ENCODE measurements at places on chromosomes 16 and 17.

GRCh38 chr16:57612494-57612893, 15.9 kb upstream of the ADGRG1 start:
- DNase-seq, result no peak

DNA sequence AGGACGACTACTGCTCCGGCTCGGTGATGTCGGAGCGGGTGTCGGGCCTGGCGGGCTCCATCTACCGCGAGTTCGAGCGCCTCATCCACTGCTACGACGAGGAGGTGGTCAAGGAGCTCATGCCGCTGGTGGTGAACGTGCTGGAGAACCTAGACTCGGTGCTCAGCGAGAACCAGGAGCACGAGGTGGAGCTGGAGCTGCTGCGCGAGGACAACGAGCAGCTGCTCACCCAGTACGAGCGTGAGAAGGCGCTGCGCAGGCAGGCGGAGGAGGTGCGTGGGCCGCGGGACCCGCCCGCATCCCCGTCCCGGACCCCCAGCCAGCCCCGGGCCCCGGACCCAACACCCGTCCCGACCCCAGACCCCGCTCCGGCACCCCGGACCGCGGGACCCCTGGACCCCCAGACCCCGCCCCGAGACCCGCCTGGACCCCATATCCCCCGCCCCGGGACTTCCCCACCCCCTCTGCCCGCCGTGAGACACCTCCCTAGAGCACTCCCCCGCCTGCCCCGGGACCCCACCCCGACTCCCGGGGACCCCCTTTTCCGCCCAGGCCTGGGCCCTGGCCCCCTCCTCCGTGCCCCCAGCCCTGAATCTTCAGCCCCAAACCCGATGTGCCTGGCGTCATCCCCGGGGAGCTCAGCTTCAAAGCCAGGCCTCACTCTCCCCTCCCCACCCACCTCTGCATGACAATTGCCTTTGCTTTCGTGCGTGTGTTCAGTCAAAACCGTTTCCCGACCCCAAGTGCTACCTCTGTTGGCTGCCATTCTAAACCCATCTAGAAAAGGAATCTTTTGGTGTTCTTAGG, 594 bp downstream of the MAPK8IP3 start:
- DNase-seq, result no peak

DNA sequence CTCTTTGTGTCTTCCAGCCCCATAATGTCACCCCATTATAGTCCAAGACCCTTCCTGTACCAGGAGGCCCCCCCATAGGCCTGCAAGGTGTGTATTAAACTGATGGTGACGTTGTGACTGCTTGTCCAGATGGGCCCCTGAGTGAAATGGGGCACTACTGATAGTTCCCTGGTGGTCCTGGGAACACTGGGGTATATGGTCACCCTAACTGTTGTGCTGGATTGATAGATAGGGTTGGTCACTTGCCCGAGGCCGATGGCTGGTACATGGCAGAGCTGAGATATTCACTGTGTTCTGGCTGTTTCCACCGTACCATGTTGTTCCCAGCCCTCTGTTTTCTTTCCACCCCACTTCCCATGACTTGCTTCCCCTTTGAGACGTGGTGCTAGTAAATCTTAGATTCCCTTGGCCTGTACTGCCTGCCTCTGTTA, 4.3 kb downstream of the CNP start:
- DNase-seq, result no peak

DNA sequence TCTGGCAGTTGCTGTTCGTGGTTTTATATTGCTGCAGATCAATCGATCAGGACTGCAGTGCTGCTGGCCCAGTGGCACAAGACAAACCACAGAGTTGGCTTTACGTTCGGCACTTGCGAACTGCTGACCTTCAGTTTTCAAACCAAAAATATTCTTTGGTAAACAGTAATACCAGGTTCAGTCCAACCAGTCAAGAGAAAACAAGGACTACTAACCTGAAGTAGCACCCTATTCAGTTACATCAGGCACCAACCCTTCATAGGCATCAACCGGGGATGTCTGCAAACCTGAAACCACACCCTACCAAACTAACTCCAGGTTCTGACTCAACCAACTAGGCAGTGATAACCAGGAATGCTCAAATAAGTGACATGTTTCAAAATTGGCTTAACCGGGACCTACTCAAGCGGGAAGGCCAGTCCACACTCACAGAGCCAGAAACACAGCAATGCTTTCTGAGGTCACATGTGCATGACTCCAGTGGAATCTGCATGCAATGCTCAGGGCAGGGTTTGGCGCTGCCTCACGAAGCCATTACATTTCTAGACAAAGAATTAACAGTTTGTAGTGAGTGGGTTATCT, 91.1 kb downstream of the SMG6 start:
- no peak for DNase-seq

- DNase-seq, result no peak
Observed at GRCh38 chr17:55582897-55583296, 71.6 kb upstream of the SMIM36 start.

DNA sequence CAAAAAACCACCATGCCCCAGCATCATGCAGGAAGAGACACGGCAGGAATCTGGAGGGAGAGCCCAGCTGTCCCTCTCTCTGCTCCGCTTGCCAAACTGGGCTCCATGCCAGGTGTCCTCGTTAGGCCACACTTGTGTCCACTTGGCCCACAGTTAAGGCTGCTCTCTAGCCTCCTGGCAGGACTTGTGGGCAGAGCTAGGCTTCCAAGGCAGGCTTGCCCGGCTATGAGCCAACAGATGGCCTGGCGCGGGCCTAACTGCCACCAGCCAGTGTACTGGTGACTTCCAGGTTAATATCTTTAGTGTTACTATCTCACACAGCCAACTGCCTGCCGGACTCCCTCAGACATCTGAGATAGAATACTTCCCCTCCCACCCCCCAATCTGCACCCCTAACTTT, 10.6 kb downstream of the ATP6V0D1 start:
- DNase-seq, result peak; percentile 95

DNA sequence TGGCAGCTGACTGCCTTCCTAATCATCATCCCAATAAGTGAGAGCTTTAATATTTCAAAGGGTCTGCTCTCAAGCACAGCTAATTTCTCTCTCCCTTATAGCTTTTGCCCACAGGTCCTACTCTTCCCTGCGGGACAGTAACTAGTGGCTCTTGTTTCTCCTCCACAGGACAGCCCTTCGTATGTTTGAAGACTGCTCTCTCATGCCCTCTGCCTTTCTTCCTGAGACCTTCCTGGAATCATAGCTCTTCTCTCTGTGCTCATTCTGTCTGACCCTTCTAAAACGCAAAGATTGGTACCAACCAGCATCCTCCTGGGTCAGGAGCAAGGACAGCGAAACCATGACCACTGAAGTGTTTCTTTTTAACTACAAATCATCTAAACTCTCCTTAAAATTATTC, 168.9 kb downstream of the GRIN2A start:
- DNase-seq, result no peak

- peak; percentile 98 for DNase-seq
Observed at GRCh38 chr16:89052890-89053724, 40.5 kb upstream of the ACSF3 start.

DNA sequence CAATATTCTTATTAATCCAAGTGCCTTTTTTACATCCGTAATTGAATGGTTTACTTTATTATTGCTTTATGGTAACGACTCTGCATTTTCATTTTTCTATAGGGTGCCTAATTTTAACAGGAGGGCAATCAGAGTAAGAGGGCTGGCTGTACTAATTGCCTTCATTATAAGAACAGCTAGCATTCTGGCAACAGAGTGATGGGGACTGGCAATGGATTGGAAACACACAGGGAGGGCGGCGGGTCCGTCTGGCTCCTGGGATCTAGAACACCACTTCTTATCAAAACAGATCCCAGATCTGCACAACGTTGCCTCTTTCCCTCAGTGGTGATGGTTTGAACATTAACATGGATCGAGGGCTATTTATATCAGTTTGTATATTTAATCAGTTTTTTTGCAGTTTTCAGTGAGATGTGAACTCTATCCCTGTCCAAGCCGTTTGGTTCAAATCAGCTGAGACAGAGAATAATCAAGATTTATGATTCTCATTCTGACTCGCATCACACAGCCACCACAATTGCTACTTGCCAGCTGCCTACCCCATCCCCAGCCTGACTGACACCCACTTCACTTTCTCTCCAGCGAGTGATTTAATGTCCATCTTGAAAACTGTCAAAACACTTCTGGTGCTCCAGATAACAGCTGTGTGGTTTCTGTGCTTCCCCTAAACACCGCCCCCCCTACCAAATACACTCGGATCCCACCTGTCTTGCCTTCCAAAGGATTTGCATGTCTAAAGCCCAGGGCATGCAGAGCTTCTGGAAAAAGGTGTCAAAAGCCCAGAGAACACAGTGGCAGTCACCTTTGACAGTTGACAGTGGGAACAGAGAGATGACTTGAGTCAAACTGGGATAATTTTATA, 327.9 kb downstream of the HS3ST4 start:
- DNase-seq, result peak; percentile 5

DNA sequence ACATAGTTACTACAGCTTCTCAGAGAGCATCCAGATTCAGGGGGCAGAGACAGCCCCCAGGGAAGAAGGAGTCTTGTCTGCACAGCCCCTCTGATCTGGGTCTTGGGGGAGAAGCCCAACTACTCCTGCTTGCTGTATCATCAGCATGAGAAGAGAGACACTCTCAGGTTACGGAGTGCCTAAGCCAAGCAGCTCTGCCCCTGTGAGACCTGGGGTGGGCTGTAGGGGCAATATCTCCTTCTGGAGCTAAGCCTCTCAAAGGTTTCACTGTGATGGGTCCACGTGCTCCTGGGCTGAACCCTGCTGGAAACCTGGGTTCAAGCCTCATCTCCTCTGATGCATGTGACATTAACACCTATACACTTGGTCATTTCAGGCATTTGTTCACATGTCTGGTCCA, 123.2 kb downstream of the CPPED1 start:
- no peak for DNase-seq

DNA sequence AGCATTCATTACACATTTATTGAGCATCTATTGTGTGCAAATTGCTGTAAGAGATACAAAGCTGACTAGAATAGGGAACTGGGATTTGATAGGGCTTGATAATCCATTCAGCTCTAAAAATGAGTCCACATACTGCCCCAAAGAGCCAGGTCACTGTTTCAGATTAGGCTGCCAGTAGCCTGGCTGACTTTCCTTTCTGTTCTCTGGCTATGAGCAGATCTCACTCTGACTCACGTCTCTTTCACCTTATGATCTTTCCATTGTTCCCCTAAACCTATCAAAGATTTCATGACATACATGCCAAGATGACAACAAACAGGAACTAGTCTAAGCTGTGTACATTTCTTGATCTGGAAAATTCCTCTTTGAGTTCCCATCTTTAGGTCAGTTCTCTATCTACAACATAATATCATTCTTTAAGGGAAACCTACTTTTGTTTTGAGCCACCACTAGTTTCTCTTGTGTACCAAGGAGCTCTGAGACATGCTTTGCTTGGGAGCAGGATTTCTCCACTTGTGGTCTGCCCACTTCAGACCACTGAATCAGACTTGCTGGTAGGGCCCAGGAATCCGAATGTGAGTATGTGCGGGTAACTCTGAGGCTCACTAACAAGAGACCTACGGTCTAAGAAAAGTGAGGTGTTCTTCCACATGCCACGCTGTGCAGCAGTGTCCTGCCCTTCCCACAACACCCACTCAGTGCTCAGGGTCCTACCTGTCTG, 40.9 kb upstream of the ICAM2 start:
- DNase-seq, result no peak

- peak; percentile 78 for DNase-seq
Observed at GRCh38 chr17:7557775-7558543, 591 bp upstream of the TNFSF13 start.

- peak; percentile 15 for DNase-seq
Observed at GRCh38 chr16:11915114-11915643, 577 bp downstream of the GSPT1 start.

- peak; percentile 21 for DNase-seq
Observed at GRCh38 chr16:78106686-78107085, 7.2 kb downstream of the WWOX start.

DNA sequence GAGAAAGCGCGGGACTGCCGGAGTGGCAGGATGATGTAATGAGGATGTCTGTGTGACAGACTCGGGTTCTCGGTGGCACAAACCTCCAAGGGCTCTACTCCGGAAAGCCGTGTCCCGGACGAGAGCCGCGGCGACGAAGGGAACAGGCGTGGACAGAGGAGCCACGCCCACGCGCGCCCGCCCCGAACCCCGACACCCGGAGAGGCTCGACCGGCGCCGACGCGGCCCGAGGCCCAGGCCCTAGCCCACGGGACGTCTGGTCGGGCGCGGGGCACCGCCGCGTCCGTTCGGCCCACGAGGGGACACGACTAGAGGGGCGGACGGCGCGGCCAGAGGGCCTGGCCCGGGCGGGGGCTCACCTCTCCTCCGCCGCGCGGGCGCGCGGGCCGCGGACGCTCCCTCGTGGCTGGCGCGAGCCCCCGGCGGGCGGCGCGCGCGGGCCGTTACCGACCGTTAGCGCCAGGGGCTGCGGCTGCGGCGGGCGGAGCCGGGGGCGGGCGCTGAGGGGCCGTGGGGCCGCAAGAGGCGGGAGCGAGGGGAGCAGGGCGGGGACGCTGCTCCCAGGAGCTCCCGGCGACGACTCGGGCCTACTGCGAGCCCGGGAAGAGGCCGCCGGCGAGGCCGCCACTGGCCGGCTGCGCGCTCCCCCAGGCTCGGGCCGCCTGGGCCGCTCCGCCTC, 2.1 kb upstream of the IRX5 start:
- no peak for DNase-seq

DNA sequence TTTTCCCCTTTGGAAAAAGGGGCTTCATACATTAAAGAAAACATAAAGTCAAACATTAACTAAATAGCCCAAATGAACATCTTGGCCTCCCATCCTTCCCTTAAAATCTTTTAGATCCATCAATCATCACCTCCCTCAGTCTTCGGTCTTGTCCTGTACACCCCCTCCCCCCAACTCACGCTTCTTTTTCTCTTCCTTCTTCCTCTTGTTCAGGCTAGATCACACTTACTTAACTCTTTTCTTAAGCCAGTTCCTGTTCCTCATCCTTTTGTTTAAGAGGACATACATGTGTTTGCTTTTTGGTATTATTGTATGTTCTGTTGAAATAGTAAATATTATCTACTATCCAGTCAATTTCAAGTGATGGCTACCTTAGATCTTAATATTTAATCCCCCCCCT, 5.5 kb downstream of the MFSD6L start:
- DNase-seq, result no peak

- DNase-seq, result no peak
Observed at GRCh38 chr16:20122011-20122410, 48.3 kb upstream of the GPR139 start.

- DNase-seq, result no peak
Observed at GRCh38 chr16:1327619-1327947, 5.9 kb upstream of the BAIAP3 start.

DNA sequence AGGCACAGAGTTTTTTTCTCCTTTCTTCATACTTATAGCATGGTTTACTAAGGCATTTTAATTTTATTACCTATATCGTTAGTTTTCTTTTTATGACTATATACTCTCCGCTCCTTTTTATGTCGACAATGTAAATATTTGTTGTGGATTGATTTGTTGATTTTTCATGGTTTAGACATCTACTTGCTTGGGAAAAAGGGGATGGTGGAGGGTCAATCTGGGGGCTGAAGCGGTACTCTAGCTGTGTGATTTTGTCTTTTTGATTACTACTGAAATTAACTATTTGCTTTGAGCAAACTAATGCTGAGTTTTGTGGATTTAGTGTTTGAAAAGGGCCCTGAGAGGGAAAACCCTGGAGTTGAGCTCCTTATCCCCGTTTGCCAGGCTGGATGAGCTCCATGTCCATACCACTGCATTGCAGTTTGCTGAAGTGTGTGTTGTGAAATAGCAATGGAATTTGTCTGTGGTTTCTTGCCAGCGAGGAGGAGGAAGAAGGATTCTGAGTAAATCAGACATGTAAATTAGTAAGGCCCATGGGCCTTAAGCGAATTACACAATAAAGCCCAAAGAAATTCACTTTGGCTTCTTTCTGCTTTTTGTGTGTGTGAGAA, 72.0 kb downstream of the FTO start:
- no peak for DNase-seq

GRCh38 chr16:81556715-81557284, 112.2 kb downstream of the CMIP start:
- DNase-seq, result no peak

GRCh38 chr17:81491181-81491581, 21.4 kb downstream of the ACTG1 start:
- no peak for DNase-seq
